ENCODE measurements at places on chromosomes 5 and 9. TPM values are rescaled to one million over a fixed set of nuclear protein-coding genes. Genes with fewer than 3 reads are reported as not detected.

GRCh38 chr5:159835548-159835947, 80.7 kb upstream of the ADRA1B start:
- no peak overlapping the region for H3K4me3 ChIP-seq
- no peak for DNase-seq
- H3K27ac ChIP-seq = no peak overlapping the region
- no peaks in the 10 kb centered on the region for H3K4me1 ChIP-seq
- no peaks in the 10 kb centered on the region for H3K36me3 ChIP-seq
- no peaks in the 10 kb centered on the region for H3K27me3 ChIP-seq

DNA sequence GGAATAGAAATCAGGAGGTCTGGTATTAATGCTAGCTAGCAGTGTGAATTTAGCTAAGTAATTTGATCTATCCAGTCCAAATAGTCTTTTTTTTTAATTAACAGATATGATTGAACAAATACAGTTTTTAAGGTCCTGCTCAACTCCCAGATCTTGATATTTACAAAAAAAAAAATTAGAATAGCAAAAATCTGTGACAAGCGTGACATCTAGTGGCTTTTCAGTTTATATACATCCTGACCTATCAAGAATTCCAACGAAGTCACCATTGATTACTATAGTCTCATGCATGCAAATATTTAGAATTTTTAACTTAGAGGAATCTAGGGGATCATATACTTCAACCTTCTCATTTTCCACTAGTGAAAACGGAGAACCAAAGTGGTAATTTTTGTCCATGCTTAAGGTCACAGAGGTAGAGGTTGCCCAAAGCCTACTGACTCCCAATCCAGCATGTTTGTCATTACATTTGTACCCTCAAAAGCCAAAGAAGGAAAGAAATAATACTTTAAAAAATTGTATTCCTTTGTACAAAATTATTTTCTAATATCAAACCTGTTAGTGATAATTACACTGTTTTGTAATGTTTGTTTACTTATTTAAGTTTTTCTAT, 17.6 kb upstream of the TARS1 start:
- no peaks in the 10 kb centered on the region for H3K36me3 ChIP-seq
- H3K27me3 ChIP-seq = no peaks in the 10 kb centered on the region
- DNase-seq = no peak
- no peak overlapping the region for H3K27ac ChIP-seq
- H3K4me3 ChIP-seq = no peak overlapping the region

DNA sequence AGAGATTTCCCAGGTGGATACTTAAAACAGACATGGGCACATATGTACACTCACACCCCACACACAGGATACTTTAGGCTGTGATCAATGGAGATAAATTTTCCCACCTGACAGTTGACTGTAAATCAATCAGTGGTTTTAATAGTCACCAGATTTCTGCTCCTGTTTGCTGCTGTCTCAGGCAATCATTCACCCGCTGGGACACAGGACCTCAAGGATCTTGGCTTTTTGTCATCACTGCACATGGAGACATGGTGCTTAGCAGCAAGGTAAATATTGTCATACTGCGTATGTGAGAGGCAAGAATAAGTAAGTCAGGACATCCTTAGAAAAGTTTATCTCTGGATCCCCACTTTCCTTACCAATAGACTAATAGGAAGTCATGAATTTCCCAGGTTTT, 60.8 kb upstream of the KLF9 start:
- H3K4me1 ChIP-seq = peaks cover 11% of the 10 kb centered on the region
- H3K4me3 ChIP-seq = no peak overlapping the region
- H3K27ac ChIP-seq = no peak overlapping the region

GRCh38 chr5:87885758-87886157, 382.9 kb downstream of the TMEM161B start:
- DNase-seq = no peak
- no peaks in the 10 kb centered on the region for H3K36me3 ChIP-seq
- no peak overlapping the region for H3K4me3 ChIP-seq
- H3K27me3 ChIP-seq = no peaks in the 10 kb centered on the region
- H3K4me1 ChIP-seq = no peaks in the 10 kb centered on the region

DNA sequence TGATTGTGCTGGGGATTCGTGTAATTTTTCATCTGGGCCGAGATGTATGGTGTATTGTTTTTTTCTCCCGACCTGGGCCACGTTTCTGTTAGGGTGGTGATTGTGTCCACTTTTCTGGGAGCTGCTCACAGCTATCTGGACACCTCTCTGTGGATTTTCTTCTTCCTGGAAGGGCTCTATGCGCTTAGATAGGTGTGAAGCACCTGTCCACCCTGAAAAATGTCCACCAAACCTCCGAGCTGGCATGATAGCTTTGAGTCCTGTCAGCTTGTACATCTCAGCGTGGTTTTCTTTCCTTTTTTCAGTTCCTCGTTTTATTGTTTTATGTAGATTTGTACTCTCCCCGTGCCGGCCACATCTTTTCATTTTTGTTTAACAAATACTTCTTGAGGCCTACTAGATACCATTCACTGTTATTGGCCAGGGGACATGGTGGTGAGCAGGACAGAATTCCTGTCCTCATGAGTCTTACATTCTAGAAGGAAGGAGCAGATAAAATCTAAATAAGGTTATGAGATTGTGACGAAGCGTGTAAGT, 1.1 kb downstream of the UGCG start:
- H3K4me3 ChIP-seq = peak overlapping the region; percentile 72
- H3K36me3 ChIP-seq = no peaks in the 10 kb centered on the region
- DNase-seq = no peak
- peaks cover 46% of the 10 kb centered on the region for H3K4me1 ChIP-seq
- peak overlapping the region; percentile 71 for H3K27ac ChIP-seq

GRCh38 chr5:160605266-160605665, 183.6 kb downstream of the PTTG1 start:
- H3K36me3 ChIP-seq = no peaks in the 10 kb centered on the region
- H3K27ac ChIP-seq = no peak overlapping the region
- DNase-seq = no peak
- no peaks in the 10 kb centered on the region for H3K27me3 ChIP-seq
- no peak overlapping the region for H3K4me3 ChIP-seq
- H3K4me1 ChIP-seq = no peaks in the 10 kb centered on the region

GRCh38 chr9:118236625-118237024, 532.4 kb downstream of the TLR4 start:
- no peaks in the 10 kb centered on the region for H3K36me3 ChIP-seq
- no peak overlapping the region for H3K4me3 ChIP-seq
- H3K27ac ChIP-seq = no peak overlapping the region
- no peaks in the 10 kb centered on the region for H3K4me1 ChIP-seq
- DNase-seq = no peak
- H3K27me3 ChIP-seq = no peaks in the 10 kb centered on the region

GRCh38 chr5:175621971-175622370, 35.9 kb upstream of the HRH2 start:
- DNase-seq = no peak
- no peaks in the 10 kb centered on the region for H3K27me3 ChIP-seq
- H3K4me1 ChIP-seq = no peaks in the 10 kb centered on the region
- no peak overlapping the region for H3K4me3 ChIP-seq

- H3K27me3 ChIP-seq = no peaks in the 10 kb centered on the region
- H3K36me3 ChIP-seq = no peaks in the 10 kb centered on the region
- no peak for DNase-seq
- no peaks in the 10 kb centered on the region for H3K4me1 ChIP-seq
- no peak overlapping the region for H3K27ac ChIP-seq
Measured at GRCh38 chr9:78601957-78602565, 305.1 kb downstream of the PSAT1 start.

- H3K36me3 ChIP-seq = no peaks in the 10 kb centered on the region
- no peak overlapping the region for H3K4me3 ChIP-seq
- DNase-seq = no peak
- no peak overlapping the region for H3K27ac ChIP-seq
- H3K27me3 ChIP-seq = no peaks in the 10 kb centered on the region
- H3K4me1 ChIP-seq = no peaks in the 10 kb centered on the region
Measured at GRCh38 chr5:78896132-78896531, 89.0 kb downstream of the ARSB start.

SLC34A3 gene
- not detected for polyA plus RNA-seq

CHSY3 gene
- not detected for polyA plus RNA-seq

Data from CD8-positive, alpha-beta memory T cell (primary cell).